T-helper 22 cell (primary cell): ENCODE measurements at places on chromosomes 5 and 9.

DNA sequence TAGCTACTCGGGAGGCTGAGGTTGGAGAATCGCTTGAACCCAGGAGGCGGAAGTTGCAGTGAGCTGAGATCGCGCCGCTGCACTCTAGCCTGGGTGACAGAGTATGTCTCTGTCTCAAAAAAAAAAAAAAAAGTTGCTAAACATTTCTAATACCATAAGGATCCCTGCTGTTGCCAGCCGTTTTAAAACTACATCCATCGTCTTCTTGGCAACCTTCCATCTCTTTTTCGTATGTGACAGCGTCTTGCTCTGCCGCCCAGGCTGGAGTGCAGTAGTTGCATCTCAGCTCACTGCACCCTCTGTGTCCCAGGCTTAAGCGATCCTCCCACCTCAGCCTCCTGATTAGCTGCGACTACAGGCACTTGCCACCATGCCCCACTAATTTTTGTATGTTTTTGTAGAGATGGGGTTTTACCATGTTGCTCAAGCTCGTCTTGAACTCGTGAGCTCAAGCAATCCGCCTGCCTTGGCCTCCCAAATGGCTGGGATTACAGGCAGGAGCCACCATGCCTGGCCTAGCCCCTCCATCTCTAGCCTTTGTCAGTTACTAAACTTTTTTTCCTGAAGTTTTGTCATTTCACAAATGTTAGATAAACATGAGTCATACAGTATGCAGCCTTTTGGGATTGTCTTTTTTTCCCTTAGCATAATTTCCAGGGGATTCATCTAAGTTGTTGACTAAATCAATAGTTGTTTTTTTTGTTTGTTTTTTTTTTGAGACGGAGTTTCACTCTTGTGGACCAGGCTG lies 13.5 kb downstream of the NSD1 start:
- DNase-seq: no peak

- DNase-seq: no peak
These were observed 109.5 kb upstream of the COL5A1 start for GRCh38 chr9:134532084-134532483.

GRCh38 chr9:34240006-34240405 lies 61.2 kb downstream of the UBAP1 start:
- no peak for DNase-seq

- DNase-seq: no peak
These were observed 36.0 kb downstream of the NDUFS6 start for GRCh38 chr5:1836891-1837880.

- DNase-seq: no peak
These were observed 101.4 kb downstream of the FBXO4 start for GRCh38 chr5:42026446-42026845.

DNA sequence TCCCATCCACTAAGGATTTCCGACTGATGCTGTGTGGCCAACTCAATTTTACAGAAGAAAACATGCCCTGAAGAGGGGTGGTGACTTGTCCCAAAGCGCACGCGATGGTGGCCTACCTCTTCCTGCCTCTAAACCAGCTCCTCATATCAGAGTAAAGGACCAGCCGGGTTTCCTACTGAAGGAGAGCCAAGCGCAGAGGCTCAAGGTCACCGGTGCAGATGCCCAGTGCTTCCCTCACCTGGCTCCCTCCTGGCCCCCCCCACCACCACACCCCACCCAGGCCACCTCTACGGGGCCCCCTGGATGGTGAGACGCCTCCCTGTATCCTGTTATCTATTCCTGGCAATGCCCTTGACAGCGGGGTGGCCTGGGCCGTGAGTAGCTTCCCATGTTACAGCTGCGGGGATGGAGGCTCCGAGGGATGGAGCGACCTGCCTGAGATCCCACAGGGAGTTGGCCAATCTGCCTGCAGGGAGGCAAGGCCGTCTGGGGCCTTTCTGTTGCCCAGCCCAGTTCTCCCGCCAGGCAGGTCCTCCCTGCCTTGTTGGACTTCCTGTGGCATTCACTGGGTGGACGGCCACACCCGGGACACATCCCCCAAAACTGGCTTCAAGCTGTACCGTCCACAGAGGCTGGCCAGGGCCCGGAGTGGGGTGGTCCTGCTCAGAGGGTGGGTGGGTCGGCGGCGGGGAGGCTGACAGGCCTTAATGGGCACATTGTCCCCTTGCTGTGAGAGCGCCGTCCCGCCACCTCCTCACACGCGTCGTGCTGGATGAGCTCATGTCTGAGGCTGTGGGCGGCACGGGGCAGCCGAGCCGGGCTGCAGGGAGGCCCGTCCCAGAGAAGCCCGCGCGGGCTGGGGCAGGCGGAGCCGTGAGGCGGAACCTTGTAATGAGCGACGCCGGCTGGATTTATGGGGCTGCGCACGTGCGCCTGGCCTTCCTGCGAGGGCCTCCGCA lies 72.5 kb downstream of the MACROH2A1 start:
- no peak for DNase-seq

GRCh38 chr9:32294106-32294505 lies 90.3 kb upstream of the ACO1 start:
- no peak for DNase-seq

GRCh38 chr5:170693701-170694100 lies 89.8 kb upstream of the GABRP start:
- no peak for DNase-seq

DNA sequence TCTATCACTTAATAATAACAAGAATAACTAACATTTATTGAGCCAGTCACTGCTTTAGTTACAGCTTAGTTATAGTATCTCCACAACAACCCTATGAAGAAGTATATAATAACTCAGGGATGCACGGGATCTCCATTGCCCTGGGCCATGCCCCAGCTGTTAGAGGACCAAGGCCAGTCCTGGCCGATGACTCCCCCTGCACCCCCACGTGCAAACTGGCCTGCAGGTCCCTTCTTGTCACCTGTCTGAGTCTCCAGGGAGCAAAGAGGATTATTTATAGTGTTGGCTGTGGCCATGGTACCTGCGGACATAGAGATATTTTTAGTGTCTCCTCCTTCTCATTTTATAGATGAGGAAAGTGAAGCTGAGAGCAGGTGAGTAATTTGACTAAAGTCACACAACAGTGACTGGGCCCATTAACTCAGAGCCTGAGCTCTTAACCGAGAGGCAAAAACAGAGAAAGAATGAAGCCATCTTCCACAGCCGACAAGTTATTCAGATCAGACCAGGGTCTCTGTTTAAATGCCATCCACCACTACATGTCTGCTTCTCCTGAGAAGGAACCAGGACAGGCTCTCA lies 94.4 kb downstream of the TMEM215 start:
- DNase-seq: no peak

GRCh38 chr9:106310782-106311181 lies 552.2 kb upstream of the ZNF462 start:
- no peak for DNase-seq

DNA sequence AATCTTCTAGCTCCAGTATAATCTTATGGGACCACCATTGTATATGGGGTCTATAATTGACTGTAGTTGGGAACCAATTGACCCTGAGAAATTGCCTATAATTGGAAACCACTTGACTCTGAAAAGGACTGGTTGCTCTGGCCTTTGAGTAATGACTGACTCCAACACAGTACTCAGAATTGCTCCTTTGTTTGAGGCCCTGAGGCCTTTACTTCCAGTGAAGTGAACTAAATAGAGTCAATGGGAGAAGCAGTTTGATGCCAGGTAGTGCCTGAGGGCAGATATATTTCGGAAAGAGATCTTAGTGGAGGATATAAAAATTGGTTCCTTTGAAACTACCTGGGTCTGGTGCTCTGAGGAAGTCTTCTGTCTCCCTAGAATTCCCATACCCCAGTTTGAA lies 16.0 kb upstream of the TMEM171 start:
- DNase-seq: no peak

DNA sequence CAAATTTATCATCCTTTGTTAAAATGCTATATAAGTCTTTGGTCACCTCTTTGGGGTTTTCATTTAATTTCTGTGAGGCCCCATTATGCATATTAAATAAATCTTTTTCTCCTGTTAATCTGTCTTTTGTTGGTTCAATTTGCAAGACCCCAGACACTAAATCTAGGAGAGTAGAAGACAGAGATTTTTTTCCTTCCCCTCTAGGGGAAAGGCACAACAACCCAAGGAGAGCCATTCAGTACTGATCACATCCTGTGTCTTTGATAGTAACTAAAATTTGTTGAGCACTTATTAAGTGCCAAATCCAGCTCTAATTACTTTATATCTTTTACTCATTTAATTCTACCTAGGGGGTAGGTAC lies 74.4 kb downstream of the ALDH7A1 start:
- no peak for DNase-seq

- DNase-seq: no peak
These were observed 72.7 kb downstream of the MTRR start for GRCh38 chr5:7941692-7942091.

DNA sequence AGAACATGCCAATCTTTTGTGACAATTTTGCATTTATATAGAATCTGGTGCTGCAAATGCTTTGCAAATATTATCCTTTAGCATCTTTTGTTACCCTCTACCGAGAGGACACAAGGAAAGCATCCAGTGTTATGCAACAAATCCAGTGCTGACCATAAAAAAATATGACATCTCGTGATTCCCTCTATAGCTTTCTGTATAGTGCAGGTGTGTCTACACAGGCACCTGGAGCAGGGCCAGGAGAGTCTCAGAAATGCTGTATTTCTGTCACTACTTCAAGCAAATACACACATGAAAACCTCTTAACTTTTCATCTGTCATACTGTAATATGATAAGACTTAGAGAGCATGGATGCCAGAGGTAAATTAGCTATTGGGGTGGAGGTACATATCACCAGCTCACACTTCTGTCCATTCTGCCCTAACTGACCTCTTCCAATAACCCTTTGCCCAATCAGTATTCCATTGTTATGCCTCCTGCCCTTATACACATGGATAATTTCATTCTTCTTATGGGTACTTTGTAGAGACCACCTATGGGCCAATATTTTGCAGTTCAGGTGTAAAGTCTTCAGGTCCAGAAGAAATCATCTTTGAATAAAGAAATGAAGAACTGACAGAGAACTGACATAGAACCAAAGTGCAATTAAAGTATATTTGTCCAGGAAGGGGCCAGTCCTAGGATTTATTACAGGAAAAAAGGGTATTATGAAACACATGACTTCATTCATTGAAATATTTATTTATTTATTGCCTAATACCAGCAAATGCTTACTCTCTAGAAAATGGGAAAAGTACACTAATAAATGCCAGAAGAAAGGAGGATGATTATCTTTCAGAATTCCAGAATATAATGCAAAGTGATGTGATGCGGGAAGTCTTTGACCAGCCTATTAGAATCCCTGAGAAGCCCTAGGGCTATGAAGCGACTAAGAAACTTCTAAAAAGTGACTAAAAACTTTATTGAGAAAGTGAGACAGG lies 106.5 kb downstream of the EPB41L4A start:
- DNase-seq: no peak

DNA sequence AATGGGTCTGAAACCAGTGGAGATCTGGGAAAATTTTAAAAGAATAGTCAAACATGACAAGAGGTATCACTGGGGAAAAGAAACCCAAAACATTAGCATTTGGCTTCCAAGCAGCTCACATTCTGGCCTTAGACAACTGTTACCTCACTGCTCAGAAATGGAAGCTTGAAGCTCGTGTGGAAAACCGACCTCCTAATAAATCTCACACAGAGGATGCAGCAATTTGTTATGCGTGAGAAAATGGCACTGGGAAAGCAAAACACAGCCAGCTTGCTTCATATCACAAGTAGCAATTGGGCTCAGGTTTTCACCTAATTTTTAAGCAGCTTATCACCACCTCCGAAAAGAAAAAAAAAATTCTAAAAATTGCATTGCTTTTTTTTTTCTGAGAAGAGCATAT lies 103.3 kb upstream of the TAS2R1 start:
- DNase-seq: no peak

DNA sequence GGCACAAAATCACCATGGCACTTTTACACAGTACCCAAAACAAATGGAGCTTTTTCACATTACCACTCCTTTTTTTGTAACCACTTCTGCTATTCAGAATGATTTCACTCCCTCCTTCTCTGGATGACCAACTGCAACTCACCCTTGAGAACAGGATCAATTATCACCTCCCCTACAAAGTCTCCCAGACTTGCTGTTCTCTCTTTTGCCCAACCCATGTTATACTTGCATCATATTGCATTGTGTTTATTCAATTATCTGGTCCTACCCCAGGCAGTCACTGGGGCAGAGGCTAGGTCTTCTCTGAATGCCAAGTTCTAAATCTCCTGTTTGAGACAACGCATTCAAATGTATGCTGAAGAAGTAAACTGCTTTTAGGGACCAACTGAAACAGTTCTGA lies 96.0 kb downstream of the GPR21 start:
- no peak for DNase-seq

DNA sequence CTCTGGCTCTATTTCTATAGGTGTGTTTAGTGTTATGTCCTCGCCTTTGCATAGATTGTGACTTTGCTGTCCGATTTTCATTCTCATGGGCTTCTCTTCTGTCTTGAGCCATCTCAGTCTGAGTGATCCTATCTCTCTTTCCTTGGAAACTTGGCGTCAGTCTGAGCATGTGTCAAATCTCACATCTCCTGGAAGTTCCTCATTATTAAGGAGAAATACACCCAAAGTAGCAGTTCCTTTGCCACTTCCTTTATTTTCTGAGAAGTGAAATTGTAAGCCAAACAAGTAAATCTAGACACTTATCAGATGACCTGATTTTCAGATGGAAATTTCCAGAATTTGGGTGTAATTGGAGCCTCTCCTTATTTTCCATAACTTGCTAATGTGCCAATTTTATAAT lies 126.9 kb upstream of the ANKH start:
- no peak for DNase-seq

- no peak for DNase-seq
These were observed 496.8 kb downstream of the MAT2B start for GRCh38 chr5:164002214-164002613.

- DNase-seq: no peak
These were observed 10.7 kb downstream of the MARCHF6 start for GRCh38 chr5:10364186-10364689.

- no peak for DNase-seq
These were observed 98.3 kb downstream of the BASP1 start for GRCh38 chr5:17315710-17316221.

DNA sequence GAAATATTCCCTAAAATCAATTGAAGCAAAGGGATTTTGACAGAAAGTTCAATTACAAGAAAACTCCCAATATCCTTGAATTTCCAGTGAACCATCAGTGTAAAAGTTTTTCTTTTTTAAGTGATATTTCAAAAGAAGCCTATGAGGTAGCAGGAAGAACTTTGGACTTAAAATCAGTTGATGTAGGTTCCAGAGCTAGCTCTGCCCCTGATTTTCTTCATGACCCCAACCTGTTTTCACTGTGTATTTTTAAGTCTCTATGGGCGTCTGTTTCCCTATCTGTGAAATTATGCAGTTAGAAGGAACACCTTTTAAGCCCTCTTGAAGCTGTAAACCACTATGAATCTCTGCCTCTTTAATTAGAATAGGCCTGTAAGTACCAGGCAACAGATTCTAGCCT lies 66.2 kb upstream of the SLC1A1 start:
- DNase-seq: no peak

DNA sequence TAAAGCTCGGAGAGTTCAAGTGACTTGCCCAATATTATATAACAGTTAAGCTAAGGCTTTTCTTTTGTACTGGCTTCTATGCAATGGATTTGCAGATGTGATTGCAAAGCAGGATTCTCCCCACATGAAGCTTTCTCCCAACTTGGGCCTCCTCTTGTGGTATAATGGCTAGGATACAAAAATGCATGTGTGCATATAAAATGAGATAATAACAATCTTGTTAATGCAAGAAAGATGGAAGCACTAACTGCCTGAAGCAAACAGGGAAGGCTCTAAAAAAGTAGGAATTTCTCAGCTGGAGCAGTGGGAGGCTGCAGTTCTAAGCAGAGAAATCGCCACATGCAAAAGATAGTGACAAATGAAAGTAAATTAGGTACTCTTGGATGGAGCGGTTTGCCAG lies 444.2 kb upstream of the RIOK2 start:
- DNase-seq: no peak

- DNase-seq: no peak
These were observed 590.4 kb upstream of the WWC1 start for GRCh38 chr5:167701051-167701450.
